ENCODE measurements at places on chromosomes 7 and 10.

GRCh38 chr7:77399816-77400215 is 16.3 kb downstream of the GSAP start:
- DNase-seq: no peak

DNA sequence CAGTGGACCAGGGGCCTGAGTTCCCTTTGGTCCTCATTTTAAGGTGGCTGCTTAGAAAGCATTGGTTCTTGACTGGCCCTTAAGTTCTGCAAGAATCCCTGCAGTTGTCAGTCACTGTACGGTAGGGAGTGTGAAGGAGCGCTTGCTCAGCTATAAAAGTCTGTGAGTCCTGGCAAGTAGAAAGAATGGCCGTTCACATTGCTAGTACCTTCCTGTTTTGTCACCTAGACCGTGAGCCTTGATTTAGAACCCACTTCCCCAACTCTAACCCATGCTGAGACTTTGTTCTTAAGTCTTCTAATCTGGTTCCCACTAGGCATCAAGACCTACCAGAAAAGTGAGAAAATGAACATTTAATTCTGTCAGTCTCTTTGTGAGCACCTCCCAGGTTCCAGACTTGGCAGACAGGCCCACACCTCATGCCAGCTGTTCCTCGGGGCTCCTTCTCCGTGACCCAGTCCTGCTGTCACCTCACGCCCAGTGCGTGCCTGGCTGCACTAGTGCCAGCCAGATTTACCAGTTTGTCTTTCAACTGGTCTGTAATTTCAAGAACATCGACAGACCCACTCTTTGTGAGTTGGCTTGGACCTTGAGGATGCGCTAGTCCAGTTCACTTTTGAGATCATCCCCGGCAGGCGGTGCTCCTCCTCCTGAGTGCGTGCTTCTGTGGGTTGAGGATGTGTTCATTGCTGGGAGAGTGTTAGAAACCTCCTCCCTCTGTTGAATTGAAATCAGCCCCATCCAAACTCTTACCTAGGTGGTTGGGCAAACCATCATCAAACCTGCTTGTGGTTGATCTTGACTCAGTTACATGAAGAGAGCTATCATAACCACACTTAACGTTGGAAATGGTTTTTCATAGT is 78.5 kb downstream of the SHH start:
- no peak for DNase-seq

GRCh38 chr10:123574109-123574698 is 92.0 kb upstream of the GPR26 start:
- DNase-seq: no peak

DNA sequence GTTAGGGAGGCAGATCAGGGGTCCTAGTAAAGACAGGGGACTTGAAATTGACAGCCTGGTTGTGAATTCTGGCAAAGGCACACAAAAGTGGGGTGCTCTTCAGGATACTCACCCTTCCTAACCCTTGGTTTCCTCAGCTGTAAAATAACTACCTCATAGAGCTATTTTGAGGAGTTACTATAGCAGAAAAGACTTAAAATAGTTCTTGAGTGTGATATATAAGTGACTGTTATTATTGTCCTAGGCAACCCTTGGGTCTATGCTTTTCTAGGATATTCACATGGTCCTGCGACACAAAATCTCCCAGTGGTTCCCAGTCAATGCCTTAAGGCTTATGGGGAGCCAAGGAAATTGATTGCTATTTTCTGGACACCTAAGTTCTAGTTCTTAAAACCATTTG is 98.1 kb upstream of the NAMPT start:
- DNase-seq: no peak

DNA sequence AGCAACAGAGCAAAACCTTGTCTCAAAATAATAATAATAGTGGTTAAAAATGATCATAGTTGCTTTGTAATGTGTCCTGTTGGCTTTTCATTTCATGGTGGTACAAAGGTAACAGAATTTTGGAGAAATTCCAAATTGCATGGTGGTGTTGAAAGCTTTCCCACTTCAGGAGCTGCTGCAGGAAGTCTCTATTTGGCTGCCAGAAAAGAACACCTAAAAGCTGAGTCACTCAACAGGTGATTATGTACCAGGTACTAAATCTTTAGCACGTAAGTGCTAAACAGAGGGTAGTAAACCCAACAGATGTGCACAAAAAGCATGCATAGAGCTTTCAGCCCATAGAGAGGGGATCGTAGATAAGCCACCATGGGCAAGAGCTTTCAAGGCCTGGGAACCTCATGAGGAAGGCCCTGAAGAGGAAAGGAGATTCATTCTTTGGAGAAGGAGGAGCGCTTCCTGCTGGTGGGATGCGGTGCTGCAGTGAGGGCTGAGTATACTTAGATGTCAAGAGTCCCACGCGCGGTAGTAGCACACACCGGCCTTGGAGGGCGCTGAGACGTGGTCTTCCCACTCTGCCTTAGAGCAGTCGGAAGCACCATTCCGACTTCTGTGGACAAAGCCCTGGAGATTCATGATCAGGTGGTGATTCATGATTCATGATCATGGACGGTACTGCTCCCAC is 118.7 kb downstream of the RALA start:
- no peak for DNase-seq

DNA sequence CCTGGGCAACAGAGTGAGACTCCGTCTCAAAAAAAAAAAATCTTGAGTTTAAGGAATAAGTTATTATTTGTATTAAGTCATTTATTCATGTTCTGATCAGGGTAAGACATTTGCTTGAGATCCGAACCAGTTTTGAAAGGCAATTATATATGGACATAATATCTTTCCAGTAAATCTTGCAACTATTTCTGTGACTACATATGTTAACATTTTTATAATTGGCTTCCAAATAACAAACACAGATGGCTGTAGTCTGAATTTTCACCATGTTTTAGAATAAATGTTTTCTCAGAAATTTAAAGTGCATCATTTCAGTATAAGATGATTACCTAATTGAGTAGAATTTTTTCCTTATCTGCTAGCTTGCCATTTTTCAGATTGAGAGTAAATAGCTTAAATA is 21.2 kb downstream of the AKAP9 start:
- no peak for DNase-seq

DNA sequence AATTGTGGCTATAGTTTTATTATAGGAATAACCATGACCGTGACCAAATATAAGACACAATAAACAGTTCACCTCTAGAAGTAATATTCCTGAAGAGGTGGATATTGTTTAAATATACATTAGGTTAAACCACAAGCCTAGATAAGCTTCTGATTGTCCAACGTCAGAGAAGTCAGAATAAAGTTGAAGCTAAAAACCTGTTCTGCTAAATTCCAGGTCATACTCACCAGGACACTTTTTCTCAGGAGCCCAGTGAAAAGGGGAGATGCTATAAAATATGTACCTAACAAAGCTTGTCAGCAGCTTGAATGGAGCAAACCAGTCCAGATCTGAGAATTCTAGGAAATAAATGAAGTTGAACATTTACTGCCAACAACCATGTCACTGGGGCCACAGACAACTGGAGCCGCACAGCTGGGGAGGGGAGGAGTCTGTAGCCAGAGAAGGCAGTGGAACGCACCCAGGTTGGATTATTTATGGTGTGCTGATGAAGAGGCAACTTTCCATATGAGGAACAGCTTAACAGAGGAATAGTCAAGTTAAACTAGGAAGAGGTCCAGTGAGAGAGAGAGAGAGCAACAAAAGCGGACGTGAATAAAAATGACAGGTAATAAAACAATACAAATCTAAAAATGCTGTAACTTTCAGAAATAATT is 191.1 kb downstream of the ZNF438 start:
- DNase-seq: no peak

DNA sequence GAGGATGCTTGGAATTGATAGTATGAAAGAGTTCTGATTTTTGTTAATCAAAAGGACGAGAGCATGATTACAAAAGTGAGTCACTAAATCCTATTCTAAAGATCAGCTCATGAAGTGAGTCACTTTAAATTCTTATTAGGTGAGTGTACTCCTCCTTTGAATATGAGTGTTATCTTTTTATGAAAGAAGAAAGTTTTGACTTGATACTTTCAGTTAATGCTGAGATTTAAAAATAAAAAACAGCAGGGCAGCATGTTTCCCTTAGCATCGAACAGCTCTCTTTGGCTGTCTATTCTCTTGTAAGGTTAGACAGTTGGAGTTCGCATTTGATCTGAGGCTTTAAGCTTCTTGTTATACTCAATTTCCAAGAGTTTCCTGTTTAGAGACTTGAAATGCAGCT is 222.0 kb downstream of the TWIST1 start:
- no peak for DNase-seq

GRCh38 chr7:4436936-4437335 is 245.2 kb upstream of the FOXK1 start:
- DNase-seq: no peak

- DNase-seq: no peak
Observed at GRCh38 chr7:129831424-129832058, 121.2 kb downstream of the UBE2H start.

Measured in progenitor cell of endocrine pancreas (in vitro differentiated cells).